ENCODE measurements at places on chromosomes 1 and 21.

- DNase-seq = no peak
- peaks cover 60% of the 10 kb centered on the region for H3K36me3 ChIP-seq
- no peaks in the 10 kb centered on the region for H3K4me1 ChIP-seq
- no peaks in the 10 kb centered on the region for H3K27me3 ChIP-seq
- no peak overlapping the region for H3K27ac ChIP-seq
- H3K4me3 ChIP-seq = no peak overlapping the region
Observed at GRCh38 chr21:45192332-45192731, 95.4 kb downstream of the POFUT2 start.

- H3K36me3 ChIP-seq = no peaks in the 10 kb centered on the region
- H3K27me3 ChIP-seq = no peaks in the 10 kb centered on the region
- no peak overlapping the region for H3K27ac ChIP-seq
- H3K4me3 ChIP-seq = no peak overlapping the region
Observed at GRCh38 chr1:233033361-233033760, 83.0 kb downstream of the NTPCR start.

DNA sequence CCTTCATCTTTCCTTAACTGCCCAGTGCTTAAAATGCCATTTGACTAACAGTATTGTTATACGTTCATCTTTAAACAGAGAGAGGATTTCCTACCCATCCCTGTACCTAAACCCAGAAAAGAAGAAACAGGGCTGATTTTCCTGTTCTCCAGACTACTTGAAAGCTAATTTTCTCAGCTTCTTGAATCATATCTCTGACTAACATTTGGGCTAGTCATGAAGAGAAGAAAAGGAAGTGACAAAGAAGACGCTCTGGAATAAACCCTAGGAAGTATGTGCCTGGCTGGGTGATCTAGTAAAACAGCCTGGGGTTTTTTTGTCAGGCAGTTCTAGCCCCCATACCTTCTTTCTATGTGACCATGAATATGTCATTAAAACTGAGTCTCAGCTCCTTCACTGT, 44.8 kb upstream of the SGIP1 start:
- H3K27ac ChIP-seq = no peak overlapping the region
- no peak for DNase-seq
- no peaks in the 10 kb centered on the region for H3K36me3 ChIP-seq
- no peaks in the 10 kb centered on the region for H3K27me3 ChIP-seq

DNA sequence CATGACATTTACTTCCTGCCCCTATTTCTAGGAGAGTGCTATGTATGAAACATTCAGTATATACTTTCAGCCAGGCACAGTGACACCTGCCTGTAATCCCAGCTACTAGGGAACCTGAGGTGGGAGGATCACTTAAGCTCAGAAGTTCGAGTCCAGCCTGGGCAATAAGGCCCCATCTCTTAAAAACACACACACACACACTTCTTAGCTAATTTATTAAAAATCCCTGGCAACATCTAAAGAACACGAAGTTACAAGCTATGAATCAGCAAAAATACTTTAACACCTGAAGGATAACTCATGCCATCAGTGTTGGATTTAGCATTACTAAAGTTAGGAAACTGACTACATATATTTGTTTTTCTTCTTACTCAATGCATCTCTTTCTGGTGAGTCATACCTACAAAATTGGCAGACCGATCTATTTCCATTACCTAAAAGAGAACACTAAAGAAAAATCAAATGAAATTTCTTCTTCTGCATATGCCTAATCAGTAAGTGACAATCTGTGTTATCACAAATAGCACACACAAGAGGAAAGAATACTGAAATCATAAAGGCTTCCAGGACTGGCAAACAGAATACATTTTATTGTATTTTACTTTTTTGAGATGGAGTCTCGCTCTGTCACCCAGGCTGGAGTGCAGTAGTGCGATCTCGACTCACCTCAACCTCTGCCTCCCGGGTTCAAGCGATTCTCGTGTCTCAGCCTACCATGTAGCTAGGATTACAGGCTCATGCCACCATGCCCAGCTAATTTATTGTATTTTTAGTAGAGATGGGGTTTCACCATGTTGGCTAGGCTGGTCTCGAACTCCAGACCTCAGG, 41.4 kb downstream of the RNF115 start:
- H3K4me1 ChIP-seq = no peaks in the 10 kb centered on the region
- no peak overlapping the region for H3K4me3 ChIP-seq
- DNase-seq = no peak
- no peaks in the 10 kb centered on the region for H3K27me3 ChIP-seq
- peak overlapping the region; percentile 70 for H3K27ac ChIP-seq
- H3K36me3 ChIP-seq = no peaks in the 10 kb centered on the region

DNA sequence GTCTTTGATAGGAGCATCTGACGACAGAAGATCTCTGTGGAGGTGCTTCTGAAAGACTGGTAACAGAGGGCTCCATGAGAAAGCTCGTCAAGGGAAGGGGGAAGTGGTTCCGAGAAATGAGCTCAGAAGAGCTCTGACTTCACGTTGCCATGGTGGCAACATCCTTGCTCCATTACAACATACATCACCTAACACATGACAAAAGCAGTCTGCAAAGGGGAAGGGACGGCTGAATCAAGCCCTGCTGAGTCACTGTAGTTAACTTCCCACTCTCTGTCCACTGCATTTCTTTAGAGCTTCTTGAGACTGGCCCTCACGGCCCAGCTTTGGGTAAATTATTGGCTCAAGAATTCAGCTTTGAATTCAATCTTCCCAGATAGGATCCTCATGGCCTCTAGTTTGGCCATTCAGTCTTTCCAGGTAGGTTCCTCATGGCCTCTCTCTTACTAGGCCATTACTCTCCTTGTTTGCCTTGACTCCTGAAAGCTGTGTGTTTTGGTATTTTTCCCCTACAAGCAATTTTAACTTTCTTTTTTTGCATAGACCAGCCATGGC, 88.0 kb upstream of the ZNF648 start:
- H3K27ac ChIP-seq = peak overlapping the region; percentile 33
- peaks cover 9% of the 10 kb centered on the region for H3K4me1 ChIP-seq
- no peaks in the 10 kb centered on the region for H3K36me3 ChIP-seq
- peak; percentile 79 for DNase-seq
- no peaks in the 10 kb centered on the region for H3K27me3 ChIP-seq

DNA sequence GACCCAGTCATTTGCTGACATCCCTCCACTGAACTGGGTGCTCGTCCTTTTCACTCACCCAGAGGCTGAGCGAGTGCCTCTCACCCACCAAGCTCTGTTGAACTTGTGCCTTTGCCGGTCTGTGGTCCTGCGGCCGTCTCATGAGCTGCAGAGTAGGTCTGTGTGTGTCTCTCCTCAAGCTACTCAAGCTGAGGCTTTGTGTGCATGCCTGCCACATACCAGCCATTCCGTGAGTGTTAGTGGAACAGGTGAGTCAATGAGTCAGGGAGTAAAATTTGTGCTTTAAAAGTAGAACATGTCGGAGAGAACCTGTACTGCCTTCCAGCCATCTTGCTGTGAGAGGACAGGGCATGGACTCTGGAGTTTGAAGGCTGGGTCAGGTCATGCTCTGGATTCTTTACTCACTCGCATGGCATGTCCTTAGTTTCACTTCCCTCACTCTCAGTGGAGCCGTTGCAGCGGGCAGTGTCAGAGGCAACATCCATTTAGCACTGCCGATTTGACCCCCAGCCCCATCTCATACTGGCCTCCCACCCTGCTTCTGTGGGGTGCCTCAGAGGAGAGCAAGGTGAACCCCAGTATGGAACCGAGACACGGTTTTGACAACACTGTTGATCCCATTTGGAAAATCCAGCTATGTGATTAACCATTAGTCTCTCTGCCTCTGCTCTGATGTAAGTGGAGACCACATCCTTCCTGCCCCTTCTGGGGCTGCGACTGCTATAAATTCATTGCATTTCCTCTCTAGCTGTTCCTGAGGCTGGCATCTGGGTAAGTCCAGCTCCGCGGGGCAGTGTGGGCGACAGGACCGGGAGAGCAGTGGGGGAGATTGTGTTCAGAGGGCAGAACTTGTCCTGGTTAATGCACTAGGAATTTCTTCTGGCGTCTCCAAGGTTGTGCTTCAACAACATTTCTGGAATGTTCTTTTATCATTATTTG, at the start of gene NLRP3:
NLRP3 (plus strand) TSS at position 751 of the 939 bp plus-strand sequence. CDS start 2,628 bp downstream, outside the sequence.
- no peaks in the 10 kb centered on the region for H3K4me1 ChIP-seq
- DNase-seq = peak; percentile 68
- no peak within 1 kb of the TSS for H3K27ac ChIP-seq
- no peaks in the 10 kb centered on the region for H3K27me3 ChIP-seq

DNA sequence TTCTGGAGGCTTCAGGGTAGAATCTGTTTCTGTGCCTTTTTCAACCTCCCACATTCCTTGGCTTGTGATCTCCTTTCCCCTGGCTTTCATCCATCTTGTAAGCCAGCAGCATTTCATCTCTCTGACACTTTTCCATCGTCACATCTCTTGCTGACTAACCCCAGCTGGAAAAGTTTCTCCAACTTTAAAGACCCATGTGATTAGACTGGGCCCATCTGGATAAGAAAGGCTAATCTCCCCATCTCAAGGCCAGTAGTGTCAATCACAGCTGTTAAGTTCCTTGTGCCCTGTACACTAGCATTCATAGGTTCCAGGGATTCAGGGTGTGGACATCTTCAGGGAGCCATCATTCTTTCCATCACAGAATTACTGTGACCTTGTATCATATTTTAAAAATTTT, 452.1 kb downstream of the TTLL7 start:
- no peaks in the 10 kb centered on the region for H3K36me3 ChIP-seq
- H3K4me1 ChIP-seq = no peaks in the 10 kb centered on the region
- H3K27ac ChIP-seq = no peak overlapping the region
- no peak for DNase-seq
- no peaks in the 10 kb centered on the region for H3K27me3 ChIP-seq

- H3K4me1 ChIP-seq = no peaks in the 10 kb centered on the region
- H3K27me3 ChIP-seq = no peaks in the 10 kb centered on the region
- H3K27ac ChIP-seq = no peak overlapping the region
- H3K36me3 ChIP-seq = no peaks in the 10 kb centered on the region
- no peak overlapping the region for H3K4me3 ChIP-seq
Observed at GRCh38 chr1:6043561-6043960, 2.1 kb upstream of the KCNAB2 start.

DNA sequence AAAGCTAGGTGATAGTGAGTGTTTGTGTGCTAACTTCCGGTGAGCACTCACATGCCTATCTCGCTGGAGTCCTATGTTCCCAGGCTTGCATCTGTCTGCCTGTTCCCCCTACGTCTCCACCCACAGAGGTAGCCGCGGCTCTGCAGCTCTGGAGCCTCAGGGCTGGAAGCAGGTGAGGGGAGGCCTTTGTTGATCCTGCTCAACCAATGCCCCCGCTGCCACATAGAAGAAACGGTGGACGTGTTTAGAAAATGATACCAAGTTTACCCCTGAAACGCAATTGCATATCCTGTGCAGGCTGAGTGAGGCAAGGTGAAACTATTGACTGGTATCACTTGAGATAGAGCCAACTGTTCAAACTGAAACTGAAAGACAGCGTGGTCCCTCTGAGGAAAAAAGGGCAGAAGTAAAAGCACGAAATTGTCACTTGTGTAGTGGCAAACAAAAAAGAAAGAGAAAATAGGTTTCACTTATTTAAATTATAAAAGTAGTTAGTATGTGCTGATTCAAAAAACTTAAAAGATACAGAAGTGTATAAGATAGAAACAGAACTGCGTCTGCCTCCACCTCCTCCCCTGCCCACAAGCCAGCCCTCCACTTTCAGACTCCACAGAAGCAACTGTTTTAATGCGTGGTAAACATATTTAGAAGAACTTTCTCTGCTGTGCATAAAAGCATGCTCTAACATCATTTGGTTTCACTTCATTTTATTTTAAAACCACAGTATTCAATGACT, 38.6 kb upstream of the ETS2 start:
- DNase-seq = no peak
- no peak overlapping the region for H3K4me3 ChIP-seq
- H3K27ac ChIP-seq = peak overlapping the region; percentile 10
- no peaks in the 10 kb centered on the region for H3K27me3 ChIP-seq
- peaks cover 18% of the 10 kb centered on the region for H3K4me1 ChIP-seq

GRCh38 chr1:21059021-21059420, 117.7 kb downstream of the EIF4G3 start:
- no peaks in the 10 kb centered on the region for H3K4me1 ChIP-seq
- no peaks in the 10 kb centered on the region for H3K36me3 ChIP-seq

- no peaks in the 10 kb centered on the region for H3K4me1 ChIP-seq
- no peaks in the 10 kb centered on the region for H3K36me3 ChIP-seq
- no peak overlapping the region for H3K27ac ChIP-seq
- DNase-seq = no peak
- H3K27me3 ChIP-seq = no peaks in the 10 kb centered on the region
Observed at GRCh38 chr1:103197216-103197615, 88.9 kb upstream of the COL11A1 start.

DNA sequence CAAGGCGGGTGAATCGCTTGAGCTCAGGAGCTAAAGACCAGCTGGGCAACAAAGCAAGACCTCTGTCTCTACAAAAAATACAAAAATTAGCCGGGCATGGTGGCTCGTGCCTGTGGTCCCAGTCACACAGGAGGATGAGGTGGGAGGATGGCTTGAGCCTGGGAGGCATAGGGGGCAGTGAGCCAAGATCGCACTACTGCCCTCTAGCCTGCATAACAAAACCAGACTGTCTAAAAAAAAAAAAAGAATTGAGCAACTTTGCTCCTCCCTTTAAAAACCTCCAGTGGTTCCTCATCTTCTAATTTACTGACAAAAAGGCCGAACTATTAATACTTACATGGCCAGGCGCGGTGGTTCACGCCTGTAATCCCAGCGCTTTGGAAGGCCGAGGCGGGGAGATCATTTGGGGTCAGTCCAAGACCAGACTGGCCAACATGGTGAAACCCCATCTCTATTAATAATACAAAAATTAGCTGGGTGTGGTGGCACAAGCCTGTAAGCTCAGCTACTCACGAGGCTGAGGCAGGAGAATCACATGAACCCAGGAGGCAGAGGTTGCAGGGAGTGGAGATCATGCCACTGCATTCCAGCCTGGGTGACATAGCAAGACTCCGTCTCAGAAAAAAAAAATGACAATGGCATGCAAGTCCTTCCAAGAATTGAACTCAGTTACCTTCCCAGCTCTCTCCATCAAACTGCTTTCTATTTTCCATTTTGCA, 4.4 kb downstream of the ACBD3 start:
- H3K4me3 ChIP-seq = no peak overlapping the region
- H3K27me3 ChIP-seq = no peaks in the 10 kb centered on the region
- peaks cover 49% of the 10 kb centered on the region for H3K4me1 ChIP-seq
- no peaks in the 10 kb centered on the region for H3K36me3 ChIP-seq
